ENCODE measurements at places on chromosomes 2 and 18.

- peak; percentile 27 for DNase-seq
Observed at GRCh38 chr2:196431957-196432356, 207.6 kb upstream of the CCDC150 start.

DNA sequence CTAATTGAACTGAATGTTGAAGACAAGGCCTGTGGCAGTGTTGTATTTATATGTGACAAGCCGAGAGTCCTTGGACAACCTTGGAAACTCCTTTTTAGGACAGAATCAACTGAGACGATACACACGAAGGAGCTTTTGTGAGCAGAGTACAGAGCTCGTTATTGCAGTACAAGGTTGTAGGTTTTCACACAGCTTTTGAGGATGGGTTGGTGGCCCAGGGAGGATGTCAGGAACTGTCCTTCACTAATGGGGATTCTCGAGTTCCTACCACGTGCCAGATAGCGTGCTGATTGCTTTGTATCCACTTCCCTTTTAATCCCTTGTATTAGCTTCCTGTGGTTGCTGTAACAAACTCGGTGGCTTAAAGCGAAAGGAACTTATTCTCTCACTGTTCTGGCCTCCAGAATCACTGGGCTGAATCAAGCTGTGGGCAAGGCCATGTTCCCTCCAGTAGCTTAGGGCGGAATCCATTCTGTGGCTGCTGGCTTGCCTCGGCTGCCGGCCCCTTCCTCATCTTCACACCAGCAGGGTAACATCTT, 20.2 kb downstream of the INPP4A start:
- DNase-seq = peak; percentile 88

GRCh38 chr2:65026154-65026553, 30.1 kb upstream of the CEP68 start:
- no peak for DNase-seq

- peak; percentile 11 for DNase-seq
Observed at GRCh38 chr2:152743002-152743401, 24.6 kb downstream of the ARL6IP6 start.

DNA sequence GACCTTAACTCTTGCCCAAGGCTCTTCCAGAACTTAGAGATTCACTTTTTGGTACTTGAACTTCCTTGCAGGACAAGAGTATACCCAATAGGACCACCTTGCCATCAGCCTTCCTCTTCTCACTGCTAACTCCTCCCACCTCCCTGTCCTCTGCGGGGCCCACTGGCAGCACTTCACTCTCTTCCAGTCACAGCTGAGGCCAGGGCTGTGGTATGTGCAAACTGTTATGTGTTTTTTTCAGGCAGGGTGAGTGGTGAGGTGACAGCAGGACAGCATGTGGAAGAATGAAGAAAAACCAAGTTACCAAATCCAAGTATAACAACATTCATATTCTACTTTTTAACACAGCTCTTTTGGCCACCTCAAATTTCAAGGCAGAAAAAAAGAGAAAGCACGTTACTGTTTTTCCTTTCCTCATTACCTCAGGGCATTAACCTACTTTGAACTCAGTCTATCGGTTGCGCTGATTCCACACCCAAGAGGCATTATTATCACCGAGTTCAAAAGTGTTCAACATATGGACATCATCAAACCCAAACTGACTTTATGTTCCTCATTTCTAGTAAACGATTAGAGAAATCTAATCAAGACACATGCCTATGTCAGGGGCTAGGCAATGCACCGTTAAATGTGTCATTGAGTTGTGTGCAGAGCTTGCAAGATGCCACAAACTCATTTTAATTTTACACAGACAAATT, 605.2 kb upstream of the SYT4 start:
- DNase-seq = no peak

GRCh38 chr2:129911363-129912065, 68.0 kb upstream of the RAB6C start:
- no peak for DNase-seq

DNA sequence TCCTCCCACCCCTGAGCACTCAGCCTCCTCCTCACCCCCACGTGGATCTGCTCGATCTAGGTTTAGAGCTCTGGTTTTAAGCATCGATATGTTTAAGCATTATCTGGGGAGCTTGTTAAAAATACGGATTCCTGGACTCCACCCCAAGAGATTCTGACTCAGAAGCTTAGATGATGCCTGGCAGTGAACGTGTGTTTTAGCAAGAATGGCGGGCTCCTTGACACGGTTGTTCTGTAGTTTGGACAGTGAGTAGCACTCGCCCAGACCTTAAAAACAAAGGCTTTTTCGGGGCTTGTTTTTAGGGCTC, 47.3 kb downstream of the LDLRAD4 start:
- DNase-seq = no peak

DNA sequence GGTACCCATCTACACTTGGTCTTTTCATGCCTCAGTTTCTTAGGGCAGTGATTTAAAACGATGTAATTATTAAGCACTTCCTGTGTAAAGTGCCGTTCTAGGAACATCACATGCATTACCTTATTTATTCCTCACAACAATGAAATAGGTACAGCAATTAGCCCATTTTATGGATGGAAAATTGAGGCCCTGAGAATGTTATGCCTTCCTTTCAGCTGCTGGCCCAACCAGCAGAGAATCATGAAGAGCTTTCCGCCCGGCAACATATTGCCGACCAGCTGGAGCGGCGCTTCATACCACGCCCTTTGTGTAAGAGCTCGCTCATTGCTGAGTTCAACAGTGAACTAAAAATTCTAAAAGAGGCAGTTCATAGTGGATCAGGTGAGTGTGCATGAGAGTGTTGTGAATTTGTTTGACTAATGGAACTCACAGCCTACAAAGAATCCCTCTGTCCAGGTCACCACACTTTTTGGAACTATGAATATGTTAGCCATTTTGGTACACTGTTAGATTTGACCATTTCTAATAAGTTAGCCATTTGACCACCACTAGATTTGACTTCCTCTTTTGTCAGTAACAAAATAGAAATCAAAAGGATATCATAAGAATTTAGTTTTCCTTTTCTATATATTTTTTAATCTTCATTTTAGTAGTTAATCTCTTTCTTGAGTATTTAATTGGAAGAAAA, 25.6 kb upstream of the RPE start:
- DNase-seq = no peak

DNA sequence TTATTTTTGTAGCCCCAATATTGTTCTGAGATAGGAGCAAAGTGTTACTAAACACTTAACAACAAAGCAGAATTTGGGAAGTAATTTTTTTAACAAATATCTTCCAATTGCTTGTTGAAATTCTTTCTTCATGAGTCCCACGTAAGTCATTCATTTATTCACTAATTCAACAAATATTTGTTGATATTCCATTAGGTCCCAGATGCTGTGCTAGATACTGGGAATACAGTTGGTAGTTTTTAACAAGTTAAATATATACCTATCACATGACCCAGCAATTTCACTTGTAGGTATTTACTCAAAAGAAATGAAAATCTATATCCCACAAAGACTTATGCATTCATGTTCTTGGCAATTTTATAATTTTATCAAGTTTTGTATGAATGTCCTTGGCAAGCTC, 7.0 kb upstream of the BBS5 start:
- DNase-seq = no peak

DNA sequence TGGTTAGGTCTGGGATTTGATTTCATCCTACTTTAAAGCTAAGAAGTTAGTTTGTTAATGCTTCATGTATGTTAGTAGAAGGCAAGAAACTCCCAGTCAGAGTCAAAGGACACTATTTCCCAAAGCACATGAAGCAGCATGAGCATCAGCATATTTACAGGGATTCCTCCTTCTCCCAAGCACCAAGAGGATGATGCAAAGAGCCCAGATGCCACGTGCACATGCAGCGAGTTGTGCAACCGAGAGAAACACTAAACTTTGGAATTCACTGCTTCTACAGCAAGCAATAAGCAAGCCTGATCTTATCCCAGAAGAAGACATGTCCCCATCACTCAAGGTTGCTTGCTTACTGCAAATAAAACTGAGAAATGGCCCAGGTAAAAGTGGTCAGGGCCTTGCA, 32.5 kb downstream of the CPO start:
- no peak for DNase-seq

DNA sequence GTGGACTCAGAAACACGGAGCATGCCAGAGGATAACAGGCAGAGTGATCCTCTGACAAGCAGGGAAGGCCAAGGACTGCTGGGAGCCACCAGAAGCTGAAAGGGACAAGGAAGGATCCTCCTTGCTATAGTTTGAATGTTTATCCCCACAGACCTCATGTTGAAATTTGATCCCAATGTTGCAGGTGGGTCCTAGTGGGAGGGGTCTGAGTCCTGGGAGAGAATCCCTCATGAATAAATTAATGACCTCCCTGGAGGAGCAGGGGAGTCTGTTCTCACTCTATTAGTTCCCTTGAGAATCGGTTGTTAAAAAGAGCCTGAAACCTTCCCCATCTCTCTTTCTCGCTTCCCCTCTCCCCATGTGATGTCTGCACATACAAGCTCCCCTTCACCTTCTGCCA, 124.4 kb downstream of the FBXO15 start:
- DNase-seq = no peak

GRCh38 chr2:124025171-124025580, at the start of gene CNTNAP5:
Gene CNTNAP5, plus strand, starts transcription at chr2:124025287. Its CDS starts 364 bp downstream, at chr2:124025651.
- DNase-seq = no peak

DNA sequence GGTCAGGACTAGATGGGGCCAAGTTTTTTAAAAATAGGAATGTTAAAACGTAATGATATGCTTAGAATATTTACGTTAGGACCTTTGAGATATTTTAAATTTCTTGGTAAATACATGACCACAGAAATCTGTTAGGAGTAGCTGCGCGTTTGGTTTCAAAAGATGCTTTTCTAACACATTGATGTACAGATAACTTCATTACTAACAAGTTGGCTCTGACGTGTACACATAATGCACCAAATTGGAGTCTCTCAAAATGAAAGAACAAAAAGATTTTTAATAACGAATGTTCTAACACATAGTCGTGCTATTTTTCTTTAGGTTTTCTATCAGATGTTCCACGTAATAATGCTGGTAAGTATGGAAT, 608 bp downstream of the PHOSPHO2 start:
- DNase-seq = no peak

- DNase-seq = no peak
Observed at GRCh38 chr2:95281071-95281470, 6.8 kb downstream of the PROM2 start.

DNA sequence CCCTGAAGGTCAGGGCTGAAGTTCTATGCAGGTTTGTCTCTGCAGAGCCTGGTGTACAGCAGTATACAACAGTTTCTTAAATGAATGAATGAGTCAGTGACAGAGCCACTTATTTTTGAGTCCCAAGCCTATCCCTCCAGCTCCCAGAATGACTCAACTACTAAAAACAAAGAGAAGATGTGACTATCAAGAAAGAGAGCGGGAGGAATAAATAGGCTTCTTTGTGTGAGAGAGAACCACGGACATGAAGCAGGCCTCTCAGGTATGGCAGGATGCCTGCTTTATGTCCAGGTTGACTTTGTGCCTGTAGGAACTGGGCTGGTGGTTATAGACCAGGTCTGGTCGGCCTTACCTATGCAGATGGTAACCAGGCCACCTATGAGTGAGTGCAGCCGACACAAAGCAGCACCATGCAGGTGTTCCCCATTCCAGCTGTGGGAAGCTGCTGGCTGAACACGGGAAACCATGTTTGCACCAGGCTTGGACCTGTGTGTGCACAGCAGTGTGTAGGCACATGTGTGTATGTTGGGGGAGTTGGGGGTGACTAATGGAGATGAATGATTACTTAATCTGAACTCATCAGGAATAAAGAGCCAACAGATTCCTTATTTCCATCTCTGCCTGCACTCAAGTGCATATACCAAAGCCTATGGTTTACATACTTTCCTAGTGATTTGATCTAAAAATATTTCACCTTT, 171.0 kb downstream of the OSR1 start:
- no peak for DNase-seq

GRCh38 chr18:9665314-9665713, 42.8 kb upstream of the RAB31 start:
- no peak for DNase-seq

GRCh38 chr18:59267503-59268126, 5.6 kb downstream of the RAX start:
- DNase-seq = no peak

GRCh38 chr2:150267651-150268415, 219.6 kb downstream of the RND3 start:
- no peak for DNase-seq

- DNase-seq = no peak
Observed at GRCh38 chr2:218074031-218074430, 5.0 kb downstream of the RUFY4 start.

DNA sequence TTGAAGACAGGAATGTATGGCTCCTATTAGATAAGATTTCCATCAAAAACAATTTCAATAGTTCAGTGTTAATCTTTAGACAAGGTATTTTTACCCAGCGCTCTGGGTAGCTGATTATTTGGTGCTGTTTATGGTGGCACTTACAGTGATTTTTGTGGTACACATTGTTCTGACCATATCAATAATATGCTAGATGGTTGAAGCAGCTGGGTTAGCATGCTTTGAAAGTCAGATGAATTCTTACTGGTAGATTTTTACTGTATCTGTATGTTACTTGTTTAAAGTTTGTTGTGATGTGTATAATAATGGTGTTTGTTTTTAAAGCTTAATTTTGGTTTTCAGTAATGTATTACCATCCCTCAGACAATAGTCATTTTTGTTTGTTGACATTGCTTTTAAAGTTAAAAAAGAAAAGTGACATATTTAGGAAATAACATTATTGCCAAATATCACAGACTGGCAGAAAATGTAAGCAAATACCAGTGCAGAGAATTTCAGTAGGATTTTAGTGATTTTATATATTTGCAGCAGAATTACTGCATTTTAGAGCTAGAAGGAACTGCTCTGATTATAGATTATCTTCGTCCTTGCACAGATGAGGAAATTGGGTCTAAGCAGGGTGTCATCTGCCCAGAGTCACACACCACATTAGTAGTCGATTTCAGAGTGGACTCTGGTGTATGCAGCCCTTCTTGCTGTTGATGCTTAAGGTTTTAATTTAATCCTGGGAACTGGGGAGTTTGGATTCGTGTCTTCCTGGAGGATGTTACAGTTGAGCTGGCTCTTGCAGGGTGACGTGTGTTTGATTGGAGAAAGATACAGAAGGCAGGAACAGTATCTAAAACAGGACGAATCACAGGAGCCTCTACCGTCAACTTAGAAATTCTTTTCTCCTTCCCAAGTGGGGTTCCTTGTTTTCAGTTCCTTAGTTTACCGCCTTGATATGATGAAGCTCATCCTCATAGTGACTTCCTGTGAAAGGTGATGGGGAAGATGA, 6.6 kb downstream of the SOCS6 start:
- no peak for DNase-seq

DNA sequence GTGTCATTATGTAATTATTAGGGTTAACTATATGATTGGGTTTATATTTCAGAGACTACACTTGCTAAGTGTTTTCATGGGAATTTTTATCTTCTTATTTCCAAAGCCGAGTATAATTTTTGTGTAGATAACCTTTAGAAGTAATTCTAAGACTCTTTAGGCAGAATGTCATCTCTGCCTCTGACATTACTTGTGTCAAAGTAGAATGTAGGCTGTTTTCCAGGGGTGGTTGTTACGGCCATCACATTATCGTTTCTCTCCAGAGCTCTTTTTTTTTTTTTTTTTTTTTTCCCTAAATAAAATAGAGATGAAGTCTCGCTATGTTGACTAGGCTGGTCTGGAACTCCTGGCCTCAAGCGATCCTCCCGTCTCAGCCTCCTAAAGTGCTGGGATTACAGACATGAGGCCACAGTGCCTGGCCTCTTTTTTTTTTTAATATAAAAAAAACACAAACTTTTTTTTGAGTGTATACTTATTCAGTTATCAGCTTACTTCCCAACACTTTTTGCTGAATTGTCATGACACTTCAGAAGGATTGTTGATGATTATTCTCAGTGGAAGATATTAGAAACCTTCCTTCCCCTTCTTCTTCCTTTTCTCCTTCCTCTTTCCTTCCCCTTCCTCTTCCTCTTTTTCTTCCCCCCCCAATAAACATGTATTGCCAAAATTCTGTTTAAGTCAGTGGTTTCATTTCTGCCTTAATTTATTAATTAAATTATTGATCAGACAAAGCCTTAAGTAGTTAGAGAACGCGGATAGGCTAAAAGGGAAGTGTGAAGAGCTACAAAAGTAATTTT, 2.3 kb downstream of the PIKFYVE start:
- DNase-seq = no peak
